ENCODE measurements at places on chromosomes 1 and 21. TPM values are rescaled to one million over a fixed set of nuclear protein-coding genes. Genes with fewer than 3 reads are reported as not detected.

The LCA5L gene
- 1.7 TPM for total RNA-seq

The CDA gene
- total RNA-seq = 9.1 TPM

The TFF1 gene
- total RNA-seq = not detected

The SLAMF9 gene
- not detected for total RNA-seq

The AGO1 gene
- total RNA-seq = 25.3 TPM

The AXDND1 gene
- total RNA-seq = not detected

The CELA3A gene
- total RNA-seq = 7.6 TPM

The RPE65 gene
- not detected for total RNA-seq

The LGR6 gene
- total RNA-seq = 0.28 TPM

The KANK4 gene
- 0.19 TPM for total RNA-seq

The THEM5 gene
- not detected for total RNA-seq

DNA sequence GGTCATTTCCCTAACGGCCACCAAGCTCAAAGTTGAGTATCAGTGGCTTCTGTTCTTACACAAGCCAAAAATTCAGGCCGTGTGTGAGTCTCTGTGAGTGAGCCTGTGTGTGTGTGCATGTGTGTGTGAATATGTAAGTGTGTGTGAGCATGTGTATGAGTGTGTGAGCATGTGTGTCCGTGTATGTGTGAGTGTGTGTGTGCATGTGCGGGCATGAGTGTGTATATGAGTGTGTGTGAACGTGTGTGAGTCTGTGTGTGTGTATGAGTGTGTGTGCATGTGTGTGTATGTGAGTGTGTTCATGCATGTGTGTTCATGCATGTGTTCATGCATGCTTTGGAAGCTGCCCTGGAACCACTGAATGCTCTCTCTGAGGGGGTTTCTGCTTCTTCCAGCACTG is 105.7 kb downstream of the AJAP1 start:
- DNase-seq = no peak

DNA sequence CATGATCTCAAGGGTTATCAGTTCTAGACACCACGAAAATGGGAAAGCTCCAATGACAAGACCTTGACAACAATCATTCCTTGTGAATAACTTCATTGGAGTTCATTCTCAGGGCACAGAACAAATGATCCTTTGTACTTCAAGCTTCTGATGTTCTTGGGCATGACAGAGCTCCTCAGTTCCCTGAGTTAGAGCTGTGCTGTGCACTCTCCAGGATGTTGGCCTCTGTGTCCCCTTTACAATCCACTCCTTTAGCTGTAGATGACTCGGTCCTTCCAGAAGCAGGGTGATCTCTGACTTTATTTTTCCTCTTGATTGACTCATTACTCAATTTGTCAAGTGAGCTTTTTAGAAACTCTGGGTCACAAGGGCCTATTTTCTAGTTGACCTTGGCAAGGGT is 3.9 kb upstream of the FAM78B start:
- no peak for DNase-seq

- peak; percentile 22 for DNase-seq
These were observed 836 bp upstream of the PRCC start for GRCh38 chr1:156766298-156767100.

DNA sequence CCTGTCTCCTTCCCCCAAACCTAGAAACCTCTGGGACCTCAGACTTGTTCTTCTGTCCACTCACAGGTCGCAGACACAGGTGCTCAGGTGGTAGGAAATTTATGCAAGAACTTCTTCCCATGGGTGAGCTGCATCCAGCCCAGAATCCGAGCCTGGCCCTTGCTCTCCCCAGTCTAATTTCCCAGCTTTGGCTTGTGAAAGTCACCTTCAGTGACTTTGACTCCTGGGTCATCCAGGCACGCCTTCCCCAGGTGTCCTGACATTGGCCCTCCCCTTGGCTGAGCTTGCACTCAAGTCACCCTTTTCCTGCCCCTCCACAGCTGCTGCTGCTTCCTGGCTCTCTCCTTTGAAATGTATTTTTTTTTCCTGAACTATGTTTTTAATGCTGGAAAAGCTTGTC is 6.6 kb downstream of the IPO13 start:
- no peak for DNase-seq

- no peak for DNase-seq
These were observed 106.4 kb downstream of the ZC3H11B start for GRCh38 chr1:219506473-219506899.

DNA sequence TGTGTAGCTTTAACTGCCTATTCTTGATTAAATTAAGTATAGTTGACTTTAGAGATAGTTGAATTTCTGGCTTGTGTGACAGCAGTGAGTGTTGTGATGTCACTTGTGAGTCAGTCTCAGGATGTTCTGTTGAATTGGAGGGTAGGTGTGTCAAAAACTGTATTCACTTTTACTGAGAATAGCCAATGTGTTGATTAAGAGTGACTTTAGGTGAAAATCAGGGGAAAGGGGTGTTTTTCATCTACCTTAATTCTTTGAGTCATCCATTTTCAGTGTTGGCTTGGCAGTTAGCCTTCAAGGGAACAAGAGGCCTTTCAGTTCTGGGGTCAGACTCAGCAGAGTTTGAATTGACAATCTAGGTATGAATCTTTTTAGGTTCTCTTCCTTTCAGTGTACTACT is 75.9 kb downstream of the CDC14A start:
- no peak for DNase-seq

DNA sequence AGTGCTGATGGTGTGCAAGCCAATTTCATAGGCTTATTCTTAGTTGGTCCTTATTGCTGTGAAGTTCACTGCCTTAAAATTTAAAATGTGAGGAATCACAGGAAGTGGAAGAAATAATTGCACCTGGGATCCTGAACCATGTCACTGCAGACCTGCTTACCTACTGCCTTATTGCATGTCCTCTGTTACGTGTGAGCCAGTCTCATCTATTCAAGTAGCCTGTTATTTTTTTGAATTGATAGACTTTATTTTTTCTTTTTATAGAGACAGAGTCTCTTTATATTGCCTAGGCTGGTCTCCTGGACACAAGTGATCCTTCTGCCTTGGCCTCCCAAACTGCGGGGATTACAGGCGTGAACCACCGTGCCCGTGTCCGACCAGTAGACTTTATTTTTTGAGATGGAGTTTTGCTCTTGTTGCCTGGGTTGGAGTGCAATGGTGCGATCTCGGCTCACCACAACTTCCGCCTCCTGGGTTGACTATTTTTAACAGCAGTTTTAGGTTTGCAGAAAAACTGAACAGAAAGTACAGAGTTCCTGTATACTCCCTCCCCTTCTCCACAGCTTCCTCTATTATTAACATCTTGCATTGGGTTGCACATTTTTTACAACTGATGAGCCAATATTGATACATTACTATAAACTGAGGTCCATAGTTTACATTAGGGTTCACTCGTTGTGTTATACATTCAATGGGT is 14.0 kb upstream of the DISC1 start:
- no peak for DNase-seq

GRCh38 chr1:67458663-67459062 is 28.5 kb upstream of the SERBP1 start:
- no peak for DNase-seq

- no peak for DNase-seq
These were observed 28.6 kb upstream of the CITED4 start for GRCh38 chr1:40890771-40891170.

GRCh38 chr1:21289700-21290545 is at the start of gene ECE1:
ECE1 (minus strand) TSS chr1:21290463; CDS start chr1:21290414, 49 bp downstream.
- no peak for DNase-seq

- DNase-seq = peak; percentile 74
These were observed 50.7 kb downstream of the WNT9A start for GRCh38 chr1:227896710-227897655.

GRCh38 chr1:102241431-102242338 is 245.0 kb upstream of the OLFM3 start:
- DNase-seq = no peak

GRCh38 chr1:182905321-182905720 is 47.6 kb downstream of the SHCBP1L start:
- DNase-seq = no peak

GRCh38 chr1:203536575-203536974 is 42.6 kb downstream of the OPTC start:
- DNase-seq = peak; percentile 3

DNA sequence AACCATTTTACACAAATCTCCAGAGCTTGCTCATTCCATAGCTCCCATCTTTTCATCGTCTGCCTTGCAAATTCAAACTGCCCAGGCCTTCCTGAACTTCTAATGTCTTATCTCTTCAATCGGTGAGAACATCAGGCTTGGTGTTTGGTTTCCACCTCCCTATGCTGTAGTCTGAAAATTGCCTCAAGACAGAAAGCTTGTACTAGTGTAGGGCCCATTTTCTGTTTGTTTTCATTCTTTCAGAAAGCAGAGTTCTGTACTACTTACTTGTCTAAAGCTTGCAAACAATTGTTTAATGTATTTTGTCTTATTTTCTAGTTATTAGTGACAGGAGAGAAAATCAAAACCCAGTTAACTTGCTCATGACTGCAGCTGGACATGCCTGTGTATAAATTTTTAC is 16.8 kb downstream of the HOOK1 start:
- DNase-seq = no peak

DNA sequence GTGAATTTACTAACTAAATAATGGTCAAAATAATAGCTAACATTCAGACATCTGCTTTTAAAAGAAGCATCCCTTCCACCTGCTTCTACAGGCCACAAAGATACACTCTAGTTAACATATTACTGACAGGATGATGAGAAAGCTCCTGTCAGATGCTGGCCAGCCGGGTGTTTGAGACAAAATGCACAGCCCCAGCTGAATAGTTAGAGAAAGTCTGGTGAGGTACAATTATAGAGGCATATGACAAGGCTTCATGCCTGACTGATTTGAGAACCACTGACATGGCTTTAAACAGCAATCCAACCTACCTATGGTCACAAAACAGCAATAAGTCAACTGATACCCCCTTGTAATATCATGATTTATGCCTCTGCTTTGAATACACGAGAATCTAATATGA is 137.0 kb downstream of the DENND1B start:
- no peak for DNase-seq

GRCh38 chr1:223022641-223023473 is 120.2 kb downstream of the TLR5 start:
- DNase-seq = no peak

DNA sequence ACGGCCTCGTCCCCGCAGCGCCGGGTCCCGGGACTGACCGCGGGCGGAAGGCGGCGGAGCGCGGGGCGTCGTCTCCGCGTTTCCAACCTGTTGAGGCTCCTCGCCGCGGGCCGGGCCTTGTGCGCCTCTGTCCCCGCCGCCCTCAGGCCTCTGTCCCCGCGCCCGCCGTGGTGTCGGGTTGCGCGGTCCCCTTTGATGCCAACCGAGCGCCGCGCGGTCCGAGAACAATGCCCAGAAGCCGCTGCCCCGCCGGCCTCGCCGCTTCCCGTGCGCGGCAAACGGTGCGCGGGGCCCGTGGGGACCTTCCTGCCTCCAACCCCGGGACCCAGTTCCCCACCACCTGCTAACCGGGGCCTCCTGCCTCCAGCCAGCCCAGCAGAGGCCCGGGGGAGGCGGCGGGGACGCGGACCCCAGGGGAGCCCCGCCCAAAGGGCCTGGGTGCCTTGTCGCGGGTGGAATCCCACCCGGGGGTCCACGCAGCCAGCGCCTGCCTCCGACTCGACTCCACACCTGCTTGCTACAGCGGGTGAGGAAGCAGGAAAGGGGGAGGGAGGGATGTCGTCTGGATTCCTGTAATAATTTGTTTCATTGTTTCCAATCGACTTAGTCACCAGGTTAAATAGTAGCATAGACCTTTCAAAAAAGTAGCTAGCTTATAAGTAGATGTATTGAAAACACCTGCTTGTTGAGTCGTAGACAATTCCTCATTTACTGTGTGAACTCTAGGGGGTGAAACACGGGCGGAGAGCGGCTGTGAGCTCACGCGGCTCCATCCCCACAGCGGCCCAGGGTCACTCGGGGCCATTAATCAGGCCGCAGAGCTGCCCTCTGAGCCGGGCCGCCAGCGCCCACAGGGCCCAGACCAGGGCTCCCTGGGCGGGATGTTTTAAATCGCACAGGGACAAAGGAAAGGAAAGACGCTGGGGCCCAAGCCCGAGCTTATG is 1.1 kb downstream of the COL18A1 start:
- DNase-seq = peak; percentile 83

DNA sequence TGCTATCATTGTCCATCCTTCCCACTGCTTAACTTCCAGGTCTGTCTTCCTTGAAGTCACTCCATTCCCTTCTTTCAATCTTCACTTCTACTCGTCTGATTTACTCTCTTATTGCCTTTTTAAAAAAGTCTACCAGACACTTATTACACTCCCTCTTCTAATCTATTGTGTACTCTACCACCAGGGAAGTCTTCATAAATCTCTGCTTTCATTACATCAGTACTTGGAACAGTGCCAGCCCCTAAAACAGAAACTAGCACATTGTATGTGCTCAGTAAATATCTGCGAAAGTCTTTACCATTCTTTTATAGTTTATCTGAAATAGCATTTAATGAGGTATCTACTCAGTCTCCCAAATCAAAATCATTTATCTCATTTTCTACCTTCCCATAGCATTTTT is 236.4 kb downstream of the USH2A start:
- DNase-seq = no peak

DNA sequence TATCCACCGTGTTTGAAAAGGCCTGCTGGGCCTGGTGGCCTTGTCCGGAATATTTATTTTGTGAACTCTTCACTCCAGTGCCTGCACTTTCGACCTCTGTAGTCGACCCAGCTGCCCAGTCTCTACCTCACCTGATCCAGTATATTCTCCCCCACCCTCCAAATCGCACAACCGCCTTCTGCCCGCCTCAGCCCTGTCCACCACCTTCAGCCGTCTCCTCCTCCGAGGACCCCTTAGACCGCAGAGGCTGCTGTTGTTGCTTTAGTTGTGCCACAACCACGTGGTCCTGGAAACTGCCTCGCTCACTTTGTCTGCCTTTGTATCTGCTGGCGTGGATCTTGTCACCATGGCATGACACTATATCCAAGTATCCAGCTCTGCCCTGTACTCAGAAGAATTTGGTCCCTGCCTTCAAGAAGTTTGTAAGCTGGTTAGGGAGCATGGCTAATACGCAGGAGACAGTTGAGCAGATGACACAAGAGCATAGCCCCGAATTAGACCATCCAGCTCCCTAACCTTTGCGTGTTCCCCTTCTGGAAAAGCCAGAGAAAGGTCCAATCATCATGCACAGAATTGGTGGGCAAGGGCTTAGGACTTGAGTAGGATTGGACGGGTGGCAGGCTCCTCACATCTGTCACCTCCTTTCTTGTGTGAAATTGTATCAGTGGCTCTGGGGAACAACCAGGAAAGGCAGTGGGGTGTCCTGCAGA is 1.5 kb downstream of the PHGDH start:
- no peak for DNase-seq

GRCh38 chr1:215459136-215459535 is 108.0 kb upstream of the KCTD3 start:
- no peak for DNase-seq

DNA sequence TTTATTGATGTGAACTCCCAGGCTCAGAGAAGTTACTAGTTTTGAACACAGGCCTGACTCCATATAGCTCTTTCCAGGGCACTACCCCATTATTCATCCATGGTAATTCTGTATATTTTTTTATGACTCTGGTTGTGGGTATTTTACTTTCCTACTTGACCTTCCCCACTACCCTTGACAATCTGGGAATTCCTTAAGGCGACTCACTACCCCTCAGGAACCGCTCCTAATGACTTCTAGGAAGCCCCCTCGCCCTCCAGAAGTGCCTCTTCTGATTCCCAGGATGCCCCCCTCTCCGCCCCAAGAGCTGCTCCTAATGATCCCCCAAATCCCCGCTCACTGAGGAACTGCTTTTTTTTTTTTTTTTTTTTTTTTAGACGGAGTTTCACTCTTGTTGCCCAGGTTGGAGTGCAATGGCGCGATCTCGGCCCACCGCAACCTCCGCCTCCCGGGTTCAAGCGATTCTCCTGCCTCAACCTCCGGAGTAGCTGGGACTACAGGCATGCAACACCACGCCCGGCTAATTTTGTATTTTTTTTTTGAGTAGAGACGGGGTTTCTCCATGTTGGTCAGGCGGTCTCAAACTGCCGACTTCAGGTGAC is 972 bp upstream of the KDM4A start:
- peak; percentile 40 for DNase-seq
